Fibroblast of the aortic adventitia (primary cell): ENCODE measurements at places on chromosomes 2 and 18. TPM values are rescaled to one million over a fixed set of nuclear protein-coding genes. Genes with fewer than 3 reads are reported as not detected.
A peak's percentile ranks its signal among the peaks of the same experiment; 100 is the strongest.

- DNase-seq: peak; percentile 14
Observed at GRCh38 chr2:157420771-157421323, 23.0 kb downstream of the CYTIP start.

- no peak for DNase-seq
Observed at GRCh38 chr2:238717084-238717483, 130.8 kb upstream of the TWIST2 start.

DNA sequence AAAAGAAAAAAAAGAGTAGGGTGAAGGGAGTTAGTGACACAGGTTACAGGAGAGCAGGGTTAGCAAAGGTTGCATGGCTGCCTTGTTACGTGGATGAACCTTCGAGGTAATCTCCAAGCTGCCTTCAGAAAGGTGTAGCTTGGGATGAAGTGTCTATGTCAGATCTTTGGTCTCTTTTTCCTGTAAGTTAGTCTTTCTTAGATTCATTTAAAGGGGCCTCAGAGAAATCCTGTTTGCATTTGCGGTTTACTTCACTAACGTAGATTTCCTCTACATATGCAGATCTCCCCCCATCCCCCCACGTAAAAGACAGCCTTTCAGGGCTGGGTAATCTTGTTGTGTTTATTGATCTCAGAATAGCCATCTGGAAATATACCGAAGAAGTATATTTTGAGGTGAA is 83.7 kb downstream of the MTA3 start:
- DNase-seq: no peak

GRCh38 chr2:120499784-120500495 is 154.0 kb downstream of the INHBB start:
- DNase-seq: no peak

GRCh38 chr2:121191191-121192170 is 93.5 kb downstream of the TFCP2L1 start:
- no peak for DNase-seq

DNA sequence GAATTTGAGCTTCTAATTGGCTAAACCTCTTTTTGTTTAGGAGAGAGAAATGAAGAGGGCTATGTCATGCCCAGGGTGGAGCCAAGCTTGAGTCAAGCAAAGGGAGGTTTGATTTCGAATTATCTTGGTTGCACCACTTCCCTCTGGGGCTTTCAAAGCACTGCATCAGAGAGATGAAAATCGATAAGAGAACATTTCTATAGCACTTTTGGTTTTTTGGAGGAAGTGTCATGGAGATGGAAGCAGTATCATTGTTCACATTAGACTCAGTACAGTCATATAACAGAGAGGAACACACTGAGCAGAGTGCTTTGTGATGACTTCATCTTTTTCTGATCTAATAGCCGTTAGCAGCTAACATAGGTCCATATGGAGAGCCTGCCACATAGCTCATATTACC is 120.3 kb upstream of the UXS1 start:
- no peak for DNase-seq

- no peak for DNase-seq
Observed at GRCh38 chr2:43185146-43185545, 41.3 kb downstream of the ZFP36L2 start.

DNA sequence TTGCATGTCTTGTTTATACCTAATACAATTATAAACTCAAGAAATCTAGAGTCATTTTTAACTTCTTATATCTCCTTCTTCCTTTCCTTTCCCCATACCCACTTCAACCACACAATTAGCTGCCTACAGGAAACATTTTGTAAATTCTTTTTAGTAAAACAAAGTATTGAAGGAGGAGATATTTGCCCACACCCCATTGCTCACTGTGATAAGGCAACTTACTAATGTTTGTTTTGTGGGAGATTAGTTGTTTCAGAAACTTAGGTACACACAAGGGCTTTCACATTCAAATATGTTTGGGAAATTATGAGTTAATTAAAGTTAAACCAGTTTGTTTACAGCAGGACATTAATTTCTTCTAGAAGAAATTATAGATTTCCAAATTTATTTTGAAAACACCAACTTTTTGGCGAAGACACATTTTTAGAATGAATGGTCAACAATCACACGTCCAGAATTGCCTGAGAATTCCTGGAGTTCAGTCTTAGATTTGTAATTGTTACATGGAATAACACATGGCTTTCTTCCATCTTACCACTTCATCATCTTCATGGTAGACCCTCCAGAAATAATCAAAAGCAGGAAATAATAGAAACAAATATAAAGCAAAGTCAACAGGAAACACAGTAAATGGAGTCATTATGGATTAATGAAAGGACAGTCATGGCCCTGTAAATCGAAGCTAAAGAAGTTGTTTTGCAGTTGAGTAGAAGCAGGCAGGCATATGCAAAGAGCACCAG is 62.5 kb upstream of the RAB27B start:
- DNase-seq: peak; percentile 18

DNA sequence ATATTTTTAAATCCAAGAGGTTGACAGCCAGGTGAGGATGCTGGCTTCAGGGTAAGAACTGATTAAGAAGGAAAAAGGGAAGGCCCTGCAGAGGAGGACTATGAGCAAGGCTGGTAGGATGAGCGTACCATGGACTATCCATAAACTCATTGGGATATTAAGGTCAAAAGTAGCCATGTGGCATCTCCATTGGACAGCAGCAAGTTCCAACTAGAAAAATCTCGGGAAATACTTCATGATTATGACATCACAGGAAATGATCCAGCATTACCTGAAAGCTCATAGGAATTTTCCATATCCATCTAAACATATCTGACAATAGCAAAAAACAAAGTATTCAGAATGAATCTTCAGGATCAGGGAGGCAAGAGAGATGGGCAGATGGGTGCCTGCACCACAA is 34.2 kb downstream of the TGFA start:
- DNase-seq: no peak

GRCh38 chr18:79871026-79871390 is 73.3 kb downstream of the KCNG2 start:
- DNase-seq: no peak

DNA sequence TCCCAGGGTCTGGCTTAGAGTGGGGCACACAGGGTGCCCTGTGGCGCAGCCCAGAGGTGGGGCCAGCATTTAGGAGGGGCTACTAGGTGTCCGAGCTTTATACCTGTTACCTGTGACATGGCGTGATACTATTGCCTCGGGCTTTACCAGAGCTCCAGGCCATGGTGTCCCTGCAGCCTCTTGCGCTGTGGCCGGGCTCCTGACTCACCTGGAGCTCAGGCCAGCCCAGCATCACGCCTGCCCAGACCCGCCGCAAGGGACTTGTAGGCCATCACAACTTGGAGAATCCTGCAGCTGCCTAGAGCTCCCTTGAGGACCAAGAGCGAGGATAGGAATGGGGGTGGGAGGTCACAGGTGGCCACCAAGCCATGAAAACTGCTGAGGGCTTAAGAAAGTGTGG is 8.0 kb downstream of the INHBB start:
- no peak for DNase-seq

DNA sequence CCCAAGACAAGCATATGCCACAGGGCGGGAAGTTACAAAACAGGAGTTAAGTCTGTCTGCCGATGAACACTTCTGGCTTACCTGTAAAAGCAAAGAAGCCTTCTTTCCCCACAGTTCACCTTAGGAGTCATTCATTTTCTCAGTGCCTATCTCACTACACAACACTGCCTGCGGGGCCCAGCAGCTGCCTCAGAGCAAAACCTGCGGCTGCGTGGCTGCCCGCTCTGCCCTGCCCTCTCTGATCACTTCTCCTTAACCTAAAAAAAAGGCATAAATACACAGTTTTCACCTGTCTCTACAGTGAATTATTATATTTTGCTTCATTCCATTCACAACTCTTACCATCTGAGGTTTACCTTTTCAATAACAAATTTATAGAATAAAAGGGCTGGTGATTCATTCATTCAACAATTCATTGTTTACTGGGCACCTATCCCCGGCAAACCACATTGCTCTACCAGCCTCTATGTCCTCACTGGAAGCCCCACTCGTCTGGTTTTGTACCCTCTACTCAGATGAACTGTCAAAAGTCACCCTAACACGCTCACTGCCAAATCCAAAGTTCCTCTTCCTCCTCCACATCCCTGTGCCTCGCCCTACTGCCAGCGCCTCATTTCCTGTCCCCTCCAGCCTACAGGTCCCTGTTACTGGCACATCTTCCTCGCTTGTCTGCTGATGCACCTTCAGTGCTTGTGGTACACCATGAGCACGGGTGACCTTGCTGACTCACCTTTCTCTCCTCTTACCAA is 31.4 kb downstream of the AFG3L2 start:
- DNase-seq: no peak

- no peak for DNase-seq
Observed at GRCh38 chr18:24486684-24487083, 26.2 kb downstream of the HRH4 start.

DNA sequence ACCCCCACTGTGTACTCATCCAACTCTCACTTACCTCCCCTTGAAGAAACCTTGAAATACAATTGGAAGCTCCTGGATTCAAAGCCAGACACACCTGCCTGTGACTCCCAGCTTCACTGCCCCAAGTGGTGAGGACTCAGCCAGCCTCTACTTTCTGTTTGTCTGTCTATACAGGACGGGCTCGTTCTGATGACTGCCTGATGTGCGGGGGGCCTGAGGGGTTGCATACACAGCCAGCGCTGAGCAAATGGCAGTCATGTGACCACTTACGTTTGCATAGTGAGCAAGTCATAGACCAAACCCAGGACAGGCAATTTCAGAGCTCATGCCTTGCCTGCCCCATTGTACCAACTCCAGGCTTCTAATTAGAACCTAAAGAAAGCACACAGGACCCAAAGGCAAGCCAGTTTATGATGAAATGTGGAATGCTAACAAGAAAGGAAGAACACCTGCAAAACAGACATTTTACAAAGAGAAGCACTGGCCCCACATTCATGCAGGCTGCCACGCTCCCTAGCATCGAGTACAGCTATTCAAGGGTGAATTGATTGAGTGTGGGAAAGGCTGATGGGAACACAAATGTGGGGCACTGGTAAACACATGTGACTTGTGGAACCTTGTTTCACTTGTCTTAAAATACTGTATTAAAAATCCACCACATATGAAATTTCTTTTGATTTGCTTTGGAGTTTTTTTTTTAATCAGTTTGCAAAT is 137.8 kb downstream of the LNPK start:
- DNase-seq: no peak

- no peak for DNase-seq
Observed at GRCh38 chr2:45707006-45707405, 55.5 kb downstream of the PRKCE start.

DNA sequence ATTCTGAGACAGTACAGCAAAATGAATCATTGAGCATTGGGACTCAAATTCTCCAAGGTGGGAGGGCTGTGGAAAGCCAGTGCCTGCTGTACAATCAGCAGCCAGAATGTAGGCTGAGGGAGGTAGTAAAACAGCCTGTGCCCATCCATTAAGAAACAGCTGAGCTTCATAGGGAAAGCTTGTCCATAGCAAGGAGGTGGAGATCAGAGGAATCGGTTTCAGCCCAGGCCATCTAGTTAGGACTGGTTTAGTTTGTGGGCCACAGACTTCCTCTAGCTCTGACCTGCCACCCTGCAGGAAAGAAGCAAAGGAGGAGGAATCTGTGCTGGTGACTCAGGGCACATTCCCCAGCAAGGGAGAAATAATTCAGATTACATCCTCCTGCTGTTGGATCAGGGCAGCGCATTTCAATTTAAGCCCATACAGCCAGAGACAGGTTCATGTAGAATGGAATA is 333.4 kb downstream of the SETBP1 start:
- peak; percentile 78 for DNase-seq

DNA sequence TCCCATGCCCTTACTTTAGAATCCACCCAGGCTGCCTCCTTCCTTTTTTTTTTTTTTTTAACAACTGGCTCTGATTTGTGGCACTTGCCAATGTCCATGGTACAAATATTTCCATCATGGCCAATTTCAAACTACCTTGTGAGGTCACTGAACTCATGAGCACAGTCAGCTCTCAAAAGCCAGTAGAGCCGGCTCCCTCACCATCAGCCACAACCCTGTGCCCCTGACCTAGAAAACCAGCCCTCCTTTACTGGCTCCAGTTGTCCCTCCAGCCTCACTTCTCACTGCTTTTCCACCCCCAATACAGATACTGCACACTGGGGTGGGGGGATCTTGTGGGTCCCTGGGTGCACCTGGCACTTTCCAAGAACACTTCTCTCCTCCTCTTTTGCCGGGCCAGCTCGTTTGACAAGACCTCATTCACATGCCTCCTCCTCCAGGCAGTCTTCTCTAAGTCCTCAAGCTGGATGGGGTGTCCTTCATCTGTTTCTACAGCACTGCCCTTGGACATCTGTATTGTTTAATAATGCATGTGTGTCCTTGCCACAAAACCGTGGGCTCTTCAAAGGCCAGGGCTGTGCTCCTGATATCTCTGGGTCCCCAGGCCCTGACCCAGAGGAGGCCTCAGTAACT is 35.5 kb downstream of the SDC1 start:
- no peak for DNase-seq

- DNase-seq: no peak
Observed at GRCh38 chr2:73930386-73930785, 3.7 kb downstream of the DGUOK start.

GRCh38 chr2:42089340-42089925 is 41.6 kb downstream of the PKDCC start:
- DNase-seq: peak; percentile 49

DNA sequence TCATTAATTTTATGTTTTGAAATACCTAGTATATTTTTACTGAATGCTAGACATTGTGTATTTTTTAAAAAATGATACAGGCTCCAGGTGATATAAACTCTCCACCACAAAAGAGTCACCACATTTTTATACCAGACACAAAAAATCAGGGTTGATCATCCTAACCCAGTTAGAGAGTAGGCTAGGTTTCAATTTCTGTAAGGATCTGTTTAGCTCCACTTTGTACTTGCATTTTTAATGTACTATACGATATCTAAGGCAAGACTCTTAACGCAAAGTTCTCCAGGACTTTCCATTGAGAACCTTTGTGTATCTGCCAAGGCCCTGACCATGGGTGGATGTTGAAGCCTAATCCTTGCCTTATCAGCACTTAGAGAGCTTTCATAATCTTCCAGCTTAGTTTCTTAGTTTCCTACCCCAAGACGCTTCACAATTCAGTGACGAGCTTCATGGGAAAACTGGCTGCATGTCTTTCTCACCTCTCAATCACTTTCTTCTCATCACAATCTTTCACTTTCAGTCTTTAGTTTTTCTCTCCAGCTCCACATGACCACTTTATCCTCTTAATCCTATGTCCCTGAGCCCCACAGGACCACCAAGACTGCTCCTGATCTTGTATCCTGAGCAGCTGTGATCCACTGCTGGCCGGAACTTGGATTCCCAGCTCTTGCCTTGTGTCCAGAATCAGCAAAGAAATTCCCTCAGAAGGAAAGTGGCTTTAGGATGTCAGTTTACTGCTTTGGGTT is 635.8 kb downstream of the RNF144A start:
- DNase-seq: no peak

The ASXL3 gene
- total RNA-seq: 0.54 TPM in 1 of 2 replicates, not detected in the other

The UGT1A5 gene
- total RNA-seq: not detected in 2 replicates

The ELOA2 gene
- not detected in 2 replicates for total RNA-seq

The DNAJC5G gene
- not detected in 2 replicates for total RNA-seq

The CNTNAP5 gene
- total RNA-seq: under 0.01 TPM in 1 of 2 replicates, not detected in the other

The NEUROD1 gene
- not detected in 2 replicates for total RNA-seq

The SERPINB11 gene
- not detected in 2 replicates for total RNA-seq

The CLIP4 gene
- total RNA-seq: 73.5 and 97.1 TPM in 2 replicates

The CCDC85A gene
- total RNA-seq: 0.45 and 1.8 TPM in 2 replicates
